ENCODE measurements at places on chromosomes 2 and 18.
A peak's percentile ranks its signal among the peaks of the same experiment; 100 is the strongest.

GRCh38 chr2:236117401-236117800 lies 50.8 kb downstream of the GBX2 start:
- no peak for DNase-seq

DNA sequence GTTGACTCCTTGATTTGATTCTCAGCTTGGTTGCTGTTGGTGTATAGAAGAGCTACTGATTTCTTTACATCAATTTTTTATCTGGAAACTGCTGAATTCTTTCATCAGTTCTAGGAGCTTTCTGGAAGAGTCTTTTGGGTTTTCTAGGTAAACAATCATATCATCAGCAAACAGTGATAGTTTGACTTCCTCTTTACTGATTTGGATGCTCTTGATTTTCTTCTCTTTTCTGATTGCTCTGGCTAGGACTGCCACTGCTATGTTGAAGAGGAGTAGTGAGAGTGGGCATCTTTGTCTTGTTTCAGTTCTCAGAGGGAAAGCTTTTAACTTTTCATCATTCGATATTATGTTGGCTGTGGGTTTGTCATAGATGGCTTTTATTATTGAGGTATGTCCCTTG lies 140.5 kb downstream of the ZNF236 start:
- DNase-seq = no peak

GRCh38 chr2:100422320-100423055 lies 5.0 kb upstream of the CHST10 start:
- DNase-seq = no peak

DNA sequence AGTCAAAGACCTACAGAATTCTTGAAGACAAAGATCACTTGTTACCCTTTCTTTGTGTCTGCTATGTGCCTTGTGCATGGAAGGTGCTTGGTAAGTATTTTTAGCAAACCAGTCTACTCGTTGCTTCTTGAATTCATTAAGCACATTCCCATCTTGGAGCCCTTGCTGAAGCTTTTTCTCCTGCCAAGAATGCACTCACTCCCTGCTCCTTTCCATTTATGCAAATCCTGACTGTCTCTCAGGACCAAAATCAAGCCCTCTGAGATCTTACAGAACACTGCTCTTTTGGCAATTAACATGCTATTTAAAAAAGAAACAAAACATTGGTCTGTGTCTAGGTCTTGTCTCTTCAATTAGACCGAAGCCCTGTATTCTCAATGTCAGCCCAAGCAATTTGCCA lies 75.8 kb downstream of the CLHC1 start:
- DNase-seq = no peak

GRCh38 chr18:24190590-24190989 lies 51.7 kb downstream of the CABYR start:
- DNase-seq = no peak

- no peak for DNase-seq
Observed at GRCh38 chr2:217934321-217935131, 68.3 kb downstream of the TNS1 start.

GRCh38 chr2:129160879-129161278 lies 818.6 kb upstream of the RAB6C start:
- no peak for DNase-seq

DNA sequence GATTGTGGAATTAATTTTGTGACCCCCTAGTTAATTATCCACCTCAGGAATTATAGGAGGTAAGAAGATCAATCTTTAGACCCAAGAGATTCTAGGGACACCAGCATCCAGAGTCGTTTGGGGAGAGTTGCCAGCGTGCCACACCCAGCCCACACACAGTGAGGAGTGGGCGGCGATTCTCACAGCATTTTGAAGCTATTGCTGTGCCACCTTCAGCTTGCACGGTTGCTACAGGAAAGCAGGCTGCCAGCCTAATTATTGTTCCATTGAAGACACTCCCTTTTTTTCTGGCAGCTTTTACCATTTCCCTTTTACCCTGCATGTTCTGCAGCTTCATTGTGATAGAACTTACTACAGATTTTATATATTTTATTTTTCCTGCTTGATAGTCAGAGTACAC lies 13.1 kb upstream of the MYL12A start:
- no peak for DNase-seq

DNA sequence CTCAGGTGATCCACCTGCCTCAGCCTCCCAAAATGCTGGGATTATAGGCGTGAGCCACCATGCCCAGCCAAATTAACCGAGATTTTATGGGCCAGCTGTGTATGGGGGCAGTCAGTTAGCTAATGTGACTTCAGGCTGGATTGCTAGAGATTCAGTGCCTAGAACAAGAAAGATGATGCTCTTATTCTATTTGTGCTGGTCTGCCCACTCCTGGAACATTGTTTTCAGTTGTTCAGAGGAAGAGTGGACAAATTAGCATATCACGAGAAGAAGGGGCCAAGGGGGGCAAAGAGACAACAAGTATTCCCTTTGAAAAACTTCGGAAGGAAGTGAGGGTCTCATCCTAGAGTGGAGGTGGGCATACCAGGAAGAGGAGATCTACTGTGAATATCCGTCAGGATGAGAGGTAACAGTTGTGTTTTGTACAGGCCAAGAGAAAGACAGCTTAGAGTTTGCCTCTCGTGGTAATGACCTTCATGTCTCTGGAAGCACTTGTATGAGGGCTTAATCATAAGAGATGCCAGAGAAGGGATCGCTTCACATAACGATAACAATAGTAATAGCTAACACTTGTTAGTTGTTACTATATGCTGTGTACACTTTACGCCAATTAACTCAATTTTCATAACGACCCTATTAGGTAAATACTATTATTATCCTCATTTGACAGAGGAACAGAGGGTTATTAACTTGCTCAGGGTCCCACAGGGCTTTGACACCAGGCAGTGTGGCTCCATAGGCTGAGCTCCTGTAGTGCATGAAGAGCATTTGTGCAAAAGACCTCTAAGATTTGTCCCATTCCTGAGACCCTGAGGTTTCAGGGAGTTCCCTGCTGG lies 138.3 kb downstream of the DDX1 start:
- DNase-seq = no peak

GRCh38 chr2:156986339-156986988 lies 271.0 kb upstream of the GALNT5 start:
- DNase-seq = no peak

GRCh38 chr2:29105375-29105774 lies 9.8 kb upstream of the CLIP4 start:
- no peak for DNase-seq

- DNase-seq = no peak
Observed at GRCh38 chr18:50928551-50928950, 39.3 kb upstream of the ELAC1 start.

- peak; percentile 61 for DNase-seq
Observed at GRCh38 chr2:6913415-6914157, 3.6 kb upstream of the RNF144A start.

DNA sequence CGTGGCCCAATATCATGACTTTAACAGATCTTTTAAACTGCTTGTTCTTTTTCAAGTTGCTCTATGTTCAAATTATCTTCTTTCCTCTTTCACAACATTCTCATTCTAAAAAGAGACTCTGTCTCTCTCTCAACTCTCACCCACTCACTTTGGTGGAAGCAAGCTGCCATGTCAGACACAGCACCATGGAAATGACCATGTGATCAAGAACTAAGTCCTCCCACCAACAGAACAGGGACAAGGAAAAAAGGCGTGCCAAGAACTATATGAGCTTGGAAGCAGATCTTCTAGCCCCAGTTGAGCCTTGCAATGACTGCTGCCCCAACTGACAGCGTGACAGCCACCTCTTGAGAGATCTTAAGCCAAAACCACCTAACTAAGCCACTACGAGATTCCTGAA lies 23.9 kb downstream of the BAZ2B start:
- no peak for DNase-seq

- no peak for DNase-seq
Observed at GRCh38 chr2:200800458-200800857, 11.3 kb upstream of the BZW1 start.

GRCh38 chr2:236847538-236848263 lies 238.0 kb upstream of the COPS8 start:
- no peak for DNase-seq

GRCh38 chr18:21303445-21303844 lies 61.4 kb downstream of the GREB1L start:
- DNase-seq = no peak

DNA sequence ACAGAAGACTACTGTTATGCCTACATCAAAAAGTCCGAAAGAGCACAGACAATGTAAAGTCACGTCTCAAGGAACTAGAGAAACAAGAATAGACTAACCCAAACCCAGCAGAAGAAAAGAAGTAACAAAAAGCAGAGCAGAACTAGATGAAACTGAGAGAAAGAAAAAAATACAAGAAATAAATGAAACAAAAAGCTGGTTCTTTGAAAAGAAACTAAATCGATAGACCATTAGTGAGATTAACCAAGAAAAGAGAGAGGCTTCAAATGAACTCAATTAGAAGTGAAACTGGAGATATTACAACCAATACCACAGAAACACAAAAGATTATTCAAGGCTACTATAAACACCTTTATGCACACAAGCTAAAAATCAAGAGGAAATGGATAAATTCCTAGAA lies 271.8 kb downstream of the MBD2 start:
- no peak for DNase-seq

GRCh38 chr2:200507179-200507578 lies 2.7 kb downstream of the KCTD18 start:
- no peak for DNase-seq

DNA sequence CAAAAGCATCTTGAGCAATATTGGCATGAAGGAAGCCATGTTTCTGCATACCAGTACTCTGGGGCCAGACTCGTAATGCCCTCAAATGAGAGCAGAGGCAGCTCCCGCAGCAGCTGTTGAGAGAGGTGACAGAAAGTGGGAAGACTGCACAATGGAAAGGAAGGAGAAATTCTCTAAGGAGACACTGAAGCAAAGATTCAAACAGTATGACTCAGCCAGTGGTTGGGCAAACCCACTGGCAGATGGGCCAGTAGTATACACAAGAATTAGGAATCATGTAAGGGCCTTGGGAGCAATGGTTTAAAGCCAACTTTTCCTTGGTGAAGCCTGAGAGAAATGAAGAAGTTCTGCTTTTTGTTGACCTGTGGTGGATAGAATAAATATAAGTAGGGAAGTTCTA lies 2092.7 kb upstream of the PIK3C3 start:
- DNase-seq = no peak

- no peak for DNase-seq
Observed at GRCh38 chr2:6845312-6845711, 20.4 kb downstream of the CMPK2 start.

DNA sequence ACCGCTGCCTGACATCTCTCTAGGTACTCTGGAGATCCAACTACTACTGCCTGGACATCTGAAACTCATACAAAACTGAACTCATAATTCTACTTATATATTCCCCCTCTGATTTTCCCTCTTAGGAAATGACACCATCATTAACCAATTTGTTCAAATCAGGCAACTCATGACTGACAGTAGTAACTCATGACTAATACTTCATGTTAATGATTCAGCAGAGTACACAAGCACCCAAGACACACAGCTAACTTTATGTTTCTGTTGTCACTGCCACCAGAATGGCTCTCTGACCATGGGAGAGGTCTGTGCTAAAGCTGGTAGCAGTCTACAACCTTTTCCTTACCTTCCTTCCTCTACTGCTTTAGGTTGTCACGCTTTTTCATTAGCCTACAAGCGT lies 91.1 kb downstream of the ITSN2 start:
- no peak for DNase-seq

DNA sequence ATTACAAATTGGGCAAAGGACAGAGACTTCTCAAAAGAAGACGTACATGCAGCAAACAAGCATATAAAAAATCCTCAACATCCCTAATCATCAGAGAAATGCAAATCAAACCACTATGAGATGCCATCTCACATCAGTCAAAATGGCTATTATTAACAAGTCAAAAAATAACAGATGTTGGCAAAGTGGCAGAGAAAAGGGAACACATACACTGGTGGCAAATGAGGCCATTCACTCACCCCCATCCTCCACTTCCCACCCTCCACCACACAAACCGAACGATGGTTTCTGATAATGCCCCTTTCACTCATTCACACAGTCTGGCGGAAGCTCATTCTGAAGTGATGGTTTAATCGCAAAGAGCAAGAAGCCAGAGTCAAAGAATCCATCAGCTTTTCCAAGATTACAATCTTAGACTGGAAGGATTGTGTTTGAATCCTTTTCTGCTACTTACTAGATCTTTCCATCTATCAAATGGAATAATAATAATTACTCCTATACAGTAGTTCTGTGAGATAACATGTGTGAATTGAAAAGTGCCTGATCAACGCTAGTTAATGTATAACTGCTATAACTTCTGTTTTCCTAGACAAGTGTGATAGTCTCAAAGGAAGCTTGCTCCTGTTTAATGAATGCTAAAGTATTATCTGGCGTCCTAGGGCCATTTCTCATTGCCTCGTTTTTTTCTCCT lies 16.9 kb upstream of the CD28 start:
- no peak for DNase-seq

GRCh38 chr18:45046961-45047360 lies 366.3 kb downstream of the SETBP1 start:
- no peak for DNase-seq

DNA sequence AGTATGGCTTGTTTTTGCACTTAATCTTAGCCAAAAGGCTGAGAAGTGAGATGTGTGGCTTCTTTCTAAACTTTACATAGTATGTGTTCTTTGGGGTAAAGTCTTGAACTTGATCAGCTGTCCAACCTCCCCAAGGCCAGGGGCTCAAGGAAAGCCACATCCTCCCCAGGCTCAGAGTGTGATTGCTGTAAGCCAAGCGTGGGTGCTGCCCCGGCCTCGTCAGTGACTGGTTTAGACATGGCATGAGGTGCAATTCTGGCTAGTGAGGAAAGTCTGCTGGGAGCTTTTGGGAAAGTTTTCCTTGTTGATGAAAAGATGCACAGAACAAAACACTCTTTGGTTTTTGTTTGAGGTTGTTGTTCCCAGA lies 40.2 kb downstream of the TMEM177 start:
- DNase-seq = no peak

GRCh38 chr2:54143780-54144179 lies 28.4 kb downstream of the ACYP2 start:
- no peak for DNase-seq

GRCh38 chr2:67065046-67065445 lies 332.1 kb upstream of the ETAA1 start:
- DNase-seq = no peak

GRCh38 chr2:133835821-133836619 lies 267.8 kb upstream of the NCKAP5 start:
- DNase-seq = no peak

DNA sequence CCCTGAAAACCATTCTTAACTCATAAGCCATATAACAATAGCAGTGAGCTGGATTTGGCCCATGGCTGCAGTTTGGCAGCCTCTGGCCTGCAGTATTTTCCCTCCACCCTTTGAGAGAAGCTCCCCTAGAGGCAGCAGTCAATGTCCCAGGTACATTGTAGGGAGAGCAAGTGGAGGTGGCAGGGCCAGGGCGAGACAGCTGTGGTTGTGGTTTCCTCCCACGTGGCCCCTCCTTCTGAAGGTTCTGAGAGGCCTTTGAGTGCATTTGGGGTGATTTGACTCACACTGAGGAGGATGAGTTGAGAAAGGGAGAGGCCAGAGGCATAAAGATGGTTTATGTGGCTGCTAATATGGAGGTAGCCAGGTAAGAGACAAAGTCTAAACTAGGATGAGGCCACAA lies 45.5 kb upstream of the LDAH start:
- DNase-seq = peak; percentile 82
